ENCODE measurements at places on chromosomes 16 and 17. TPM values are rescaled to one million over a fixed set of nuclear protein-coding genes. Genes with fewer than 3 reads are reported as not detected.

- H3K36me3 ChIP-seq = no peaks in the 10 kb centered on the region
- peaks cover 30% of the 10 kb centered on the region for H3K4me1 ChIP-seq
- H3K27me3 ChIP-seq = no peaks in the 10 kb centered on the region
- DNase-seq = no peak
- no peak overlapping the region for H3K27ac ChIP-seq
- H3K4me3 ChIP-seq = no peak overlapping the region
Measured at GRCh38 chr17:73550556-73550955, 93.7 kb downstream of the SDK2 start.

The TMEM235 gene
- total RNA-seq = 1.5 TPM

GRCh38 chr16:49600536-49600935 lies 226.9 kb downstream of the C16orf78 start:
- H3K27ac ChIP-seq = no peak overlapping the region
- no peaks in the 10 kb centered on the region for H3K27me3 ChIP-seq
- H3K36me3 ChIP-seq = no peaks in the 10 kb centered on the region
- peaks cover 29% of the 10 kb centered on the region for H3K4me1 ChIP-seq
- H3K4me3 ChIP-seq = no peak overlapping the region

- H3K36me3 ChIP-seq = peaks cover 2% of the 10 kb centered on the region
- H3K4me3 ChIP-seq = no peak overlapping the region
- H3K4me1 ChIP-seq = peaks cover 7% of the 10 kb centered on the region
- no peaks in the 10 kb centered on the region for H3K27me3 ChIP-seq
Measured at GRCh38 chr16:68257906-68258800, 6.2 kb upstream of the SLC7A6 start.

DNA sequence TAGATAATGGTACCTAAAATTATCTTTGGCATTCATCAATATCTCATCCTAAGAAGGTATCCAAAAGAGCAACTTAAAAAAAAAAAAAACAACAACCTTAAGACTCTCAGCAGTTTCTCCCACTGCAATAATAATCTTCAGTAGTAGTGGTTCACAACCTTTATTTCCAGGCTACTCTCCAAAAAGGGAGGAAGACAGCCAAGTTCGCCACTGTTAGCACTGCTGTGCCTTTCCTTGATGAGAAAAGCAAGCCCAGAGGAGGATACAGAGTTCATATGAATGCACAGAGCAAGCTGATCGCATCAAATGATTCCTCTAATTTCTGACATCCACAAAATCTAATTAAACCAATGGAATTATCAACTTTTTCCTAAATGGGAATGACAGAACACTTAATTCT lies 199.4 kb downstream of the AATF start:
- H3K4me3 ChIP-seq = no peak overlapping the region
- H3K36me3 ChIP-seq = peaks cover 25% of the 10 kb centered on the region
- no peak for DNase-seq
- H3K27me3 ChIP-seq = no peaks in the 10 kb centered on the region
- peaks cover 4% of the 10 kb centered on the region for H3K4me1 ChIP-seq

- H3K27me3 ChIP-seq = no peaks in the 10 kb centered on the region
- H3K36me3 ChIP-seq = peaks cover 8% of the 10 kb centered on the region
- DNase-seq = peak; percentile 97
- H3K4me3 ChIP-seq = peak overlapping the region; percentile 81
- H3K4me1 ChIP-seq = no peaks in the 10 kb centered on the region
Measured at GRCh38 chr16:1408171-1408837, 6.2 kb downstream of the UNKL start.

The SLC47A2 gene
- total RNA-seq = not detected

GRCh38 chr17:55420776-55421178 lies 858 bp downstream of the MMD start:
- peaks cover 29% of the 10 kb centered on the region for H3K4me1 ChIP-seq
- H3K27me3 ChIP-seq = peaks cover 1% of the 10 kb centered on the region
- H3K36me3 ChIP-seq = peaks cover 19% of the 10 kb centered on the region
- peak overlapping the region; percentile 80 for H3K27ac ChIP-seq

All from mesothelial cell of epicardium (in vitro differentiated cells).